NCI-H2029 (cell line): ENCODE measurements at places on chromosomes 3 and 15.

DNA sequence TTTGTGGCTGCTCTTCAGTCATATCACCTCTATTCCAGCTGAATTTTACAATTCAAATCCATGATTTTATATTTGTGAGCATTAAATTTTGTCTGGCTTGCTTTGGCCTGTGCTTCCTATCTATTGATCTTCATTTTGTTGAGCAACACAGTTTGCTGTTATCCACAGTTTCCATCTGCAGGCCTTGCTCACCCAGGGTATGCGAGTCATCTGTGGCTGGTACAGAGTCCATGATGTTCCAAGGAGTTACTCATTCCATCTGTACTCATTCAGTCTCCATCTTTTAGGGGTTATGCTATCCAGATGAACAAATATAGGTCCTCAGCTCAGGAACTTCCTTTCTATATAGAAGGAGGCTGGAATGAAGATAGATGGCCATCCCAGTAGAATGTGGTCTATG lies 70.1 kb upstream of the CCK start:
- no peak for DNase-seq

GRCh38 chr3:45098310-45098709 lies 47.9 kb downstream of the CDCP1 start:
- DNase-seq: no peak

GRCh38 chr3:122660297-122660974 lies 20.2 kb upstream of the PARP14 start:
- no peak for DNase-seq

GRCh38 chr3:114809668-114810413 lies 337.2 kb downstream of the ZBTB20 start:
- peak; percentile 31 for DNase-seq

DNA sequence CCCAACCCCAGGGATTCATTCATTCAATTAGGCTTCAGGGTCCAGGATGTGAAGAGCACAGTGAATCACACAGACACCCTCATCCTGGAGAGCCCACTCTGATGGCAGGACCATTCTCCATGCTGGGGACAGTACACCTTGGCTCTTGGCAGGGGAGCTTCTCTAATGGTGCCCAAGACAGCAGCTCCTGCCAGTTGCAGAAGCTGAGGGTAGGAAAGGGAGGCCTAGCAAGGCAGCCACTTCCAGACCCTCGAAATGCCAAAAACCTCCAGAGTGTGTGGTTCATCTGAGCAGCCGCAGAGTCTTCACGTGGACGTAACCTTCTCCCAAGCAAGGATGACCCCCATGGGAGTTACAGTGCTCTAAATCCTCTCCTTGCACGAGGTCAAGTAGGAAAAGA lies 186.2 kb downstream of the XXYLT1 start:
- DNase-seq: no peak

- DNase-seq: no peak
Observed at GRCh38 chr15:73495181-73495580, 52.2 kb downstream of the REC114 start.

GRCh38 chr3:184134746-184135148 lies 411 bp upstream of the EIF2B5 start:
- DNase-seq: no peak

GRCh38 chr3:160568989-160569388 lies 3.6 kb upstream of the KPNA4 start:
- no peak for DNase-seq

- no peak for DNase-seq
Observed at GRCh38 chr15:50633653-50634052, 52.9 kb downstream of the TRPM7 start.

DNA sequence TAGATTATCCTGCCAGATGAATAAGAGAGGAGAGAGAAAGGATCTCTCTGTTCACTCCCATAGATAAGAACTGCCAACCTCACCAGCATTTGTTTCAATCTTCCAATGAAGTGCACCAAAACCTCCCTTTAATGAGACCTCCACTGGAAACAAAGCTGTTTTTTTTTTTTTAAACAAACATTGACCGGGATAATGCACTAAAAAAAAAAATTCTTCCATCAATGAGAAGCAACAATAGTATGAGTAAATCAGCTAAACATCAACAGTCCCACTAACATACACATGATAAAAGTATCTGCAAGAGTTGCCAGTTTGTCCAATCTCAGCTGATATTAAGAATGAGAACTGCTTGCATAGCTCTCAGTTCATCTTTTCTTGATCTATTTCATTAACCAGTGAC lies 19.9 kb downstream of the TJP1 start:
- no peak for DNase-seq

DNA sequence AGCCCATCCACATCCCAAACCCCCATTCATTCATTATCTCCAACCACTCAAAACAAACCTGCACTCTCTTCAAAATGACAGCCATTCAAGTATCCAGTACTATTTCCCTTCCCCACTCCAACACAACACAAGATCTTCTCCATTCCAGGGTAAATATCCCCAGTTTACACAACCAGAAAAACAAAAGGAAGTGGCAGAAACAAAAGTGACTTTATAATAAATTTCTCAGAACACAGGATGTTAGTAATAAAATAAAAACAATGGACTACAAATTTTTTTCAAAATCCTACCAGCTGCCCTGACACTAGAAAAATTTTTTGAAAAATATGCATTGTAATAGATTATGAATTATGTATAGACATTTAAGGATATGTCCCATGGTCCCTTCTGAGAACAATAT lies 14.2 kb downstream of the CPA3 start:
- peak; percentile 60 for DNase-seq

DNA sequence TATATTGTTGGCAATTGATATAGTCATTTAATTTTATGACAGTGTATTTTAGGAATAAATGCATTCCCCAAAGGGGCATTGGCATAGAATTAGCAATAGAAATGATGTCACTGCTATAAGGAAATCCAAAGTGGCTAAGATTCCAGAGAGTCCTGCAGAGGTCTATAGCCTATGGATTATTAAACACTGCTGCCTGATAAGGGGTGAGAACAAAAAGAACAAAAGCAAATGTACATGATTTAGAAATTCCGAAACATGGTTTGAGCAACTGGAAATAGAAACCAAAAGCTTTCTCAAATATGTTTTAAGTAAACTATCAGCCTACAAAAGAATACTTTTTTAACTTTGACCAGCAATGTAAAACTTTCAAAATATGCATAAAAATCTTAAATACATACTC lies 280.1 kb upstream of the RASGRP1 start:
- DNase-seq: no peak
